ENCODE measurements at places on chromosomes 7 and 10. TPM values are rescaled to one million over a fixed set of nuclear protein-coding genes. Genes with fewer than 3 reads are reported as not detected.
A peak's percentile ranks its signal among the peaks of the same experiment; 100 is the strongest.

GRCh38 chr7:85805249-85805648 is 618.4 kb upstream of the SEMA3D start:
- DNase-seq, result no peak

GRCh38 chr10:90859321-90859751 is 1.5 kb upstream of the HTR7 start:
- DNase-seq, result no peak

DNA sequence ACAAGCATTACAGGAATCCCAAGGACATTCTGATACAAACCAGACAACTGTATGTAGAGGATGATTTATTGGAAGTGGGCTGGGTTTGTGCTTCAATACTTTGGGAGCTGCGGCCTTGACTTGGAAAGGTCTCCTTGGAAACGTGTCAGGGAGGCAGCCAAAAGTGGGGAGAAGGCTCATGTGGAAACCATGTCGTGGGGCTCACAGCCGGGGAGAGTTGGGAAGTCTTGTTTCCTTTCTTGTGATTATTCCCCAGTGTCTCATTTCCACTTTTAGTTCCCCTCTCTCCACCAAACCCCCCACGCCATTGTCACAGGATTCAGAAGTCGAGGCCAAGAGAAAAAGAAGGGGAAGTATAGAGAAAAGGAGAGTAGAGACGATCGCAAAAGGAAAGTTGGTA is 53.9 kb upstream of the SFMBT2 start:
- no peak for DNase-seq

DNA sequence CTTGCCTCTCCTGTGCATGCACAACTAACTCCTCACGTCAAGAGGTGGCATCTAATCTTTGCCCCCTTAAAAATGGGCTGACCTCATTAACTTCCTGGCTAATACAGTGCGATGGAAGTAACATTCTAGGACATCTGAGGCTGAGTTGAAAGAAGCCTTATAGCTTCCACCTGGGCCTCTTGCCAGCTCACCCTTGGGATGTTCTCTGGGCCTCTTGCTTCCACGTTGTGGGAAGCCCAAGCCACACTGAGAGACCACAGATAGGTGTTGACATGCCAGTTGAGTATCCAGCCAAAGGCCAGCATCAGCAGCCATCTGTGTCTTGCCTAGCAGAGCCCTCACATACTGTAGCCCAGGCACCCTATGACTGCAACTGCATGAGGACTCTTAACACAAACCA is 60.8 kb upstream of the GDF10 start:
- DNase-seq, result no peak

GRCh38 chr10:107671960-107672359 is 507.5 kb upstream of the SORCS1 start:
- DNase-seq, result no peak

DNA sequence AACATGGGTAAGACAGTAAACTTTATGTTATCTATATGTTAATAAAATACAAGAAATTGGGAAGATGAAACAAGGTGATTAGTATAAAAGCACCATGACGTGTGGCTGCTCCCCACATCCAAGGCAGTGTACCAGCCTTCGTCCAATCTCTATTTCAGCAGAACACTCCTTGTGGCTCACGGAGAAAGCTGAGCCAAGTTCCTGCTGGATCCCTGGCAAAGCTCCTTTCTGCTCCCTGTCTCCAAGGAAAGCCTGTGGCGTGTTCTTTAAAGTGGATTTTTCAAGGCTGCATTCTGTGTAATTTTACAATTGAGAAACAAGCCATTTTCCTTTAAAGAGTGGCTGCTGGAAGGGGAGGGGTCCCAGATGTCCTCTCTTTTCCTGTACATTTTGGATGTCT is 467.3 kb downstream of the PTPRN2 start:
- no peak for DNase-seq

The LRRC18 gene
- not detected for total RNA-seq

The TMEM140 gene
- total RNA-seq, result 10.0 TPM

DNA sequence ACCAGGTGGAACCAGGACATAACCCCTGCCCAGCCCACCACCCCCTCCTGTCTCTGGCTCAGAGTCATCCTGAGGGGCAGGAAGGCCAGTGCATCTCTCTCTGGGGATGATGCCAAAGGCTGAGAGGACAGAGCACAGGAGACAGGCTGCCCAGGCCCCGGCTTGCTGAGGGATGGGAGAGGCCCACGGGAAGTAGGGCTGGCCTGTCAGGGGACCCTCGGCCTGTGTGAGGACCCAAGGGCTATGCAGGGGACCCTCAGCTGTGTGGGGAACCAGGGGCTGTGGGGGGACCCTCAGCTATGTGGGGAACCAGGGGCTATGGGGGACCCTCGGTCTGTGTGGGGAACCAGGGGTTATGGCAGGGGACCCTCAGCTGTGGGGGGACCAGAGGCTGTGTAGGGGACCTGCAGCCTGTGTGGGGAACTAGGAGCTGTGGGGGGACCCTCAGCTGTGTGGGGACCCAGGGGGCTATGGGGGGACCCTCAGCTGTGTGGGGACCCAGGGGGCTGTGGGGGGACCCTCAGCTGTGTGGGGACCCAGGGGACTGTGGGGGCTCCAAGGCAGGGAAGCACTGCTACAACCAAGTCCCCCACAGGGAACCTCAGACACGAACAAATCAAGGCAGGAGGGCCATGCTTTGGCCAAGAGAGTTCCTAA is 27.7 kb downstream of the EBF3 start:
- no peak for DNase-seq

The ANXA8L1 gene
- 5.1 TPM for total RNA-seq

The PDE6C gene
- not detected for total RNA-seq

The PHKG1 gene
- total RNA-seq, result 25.3 TPM

- DNase-seq, result no peak
These were observed 238.5 kb upstream of the MAGI2 start for GRCh38 chr7:79692015-79692414.

GRCh38 chr10:12208460-12208859 is 12.5 kb downstream of the CDC123 start:
- no peak for DNase-seq

The PRRT4 gene
- total RNA-seq, result 1.8 TPM

DNA sequence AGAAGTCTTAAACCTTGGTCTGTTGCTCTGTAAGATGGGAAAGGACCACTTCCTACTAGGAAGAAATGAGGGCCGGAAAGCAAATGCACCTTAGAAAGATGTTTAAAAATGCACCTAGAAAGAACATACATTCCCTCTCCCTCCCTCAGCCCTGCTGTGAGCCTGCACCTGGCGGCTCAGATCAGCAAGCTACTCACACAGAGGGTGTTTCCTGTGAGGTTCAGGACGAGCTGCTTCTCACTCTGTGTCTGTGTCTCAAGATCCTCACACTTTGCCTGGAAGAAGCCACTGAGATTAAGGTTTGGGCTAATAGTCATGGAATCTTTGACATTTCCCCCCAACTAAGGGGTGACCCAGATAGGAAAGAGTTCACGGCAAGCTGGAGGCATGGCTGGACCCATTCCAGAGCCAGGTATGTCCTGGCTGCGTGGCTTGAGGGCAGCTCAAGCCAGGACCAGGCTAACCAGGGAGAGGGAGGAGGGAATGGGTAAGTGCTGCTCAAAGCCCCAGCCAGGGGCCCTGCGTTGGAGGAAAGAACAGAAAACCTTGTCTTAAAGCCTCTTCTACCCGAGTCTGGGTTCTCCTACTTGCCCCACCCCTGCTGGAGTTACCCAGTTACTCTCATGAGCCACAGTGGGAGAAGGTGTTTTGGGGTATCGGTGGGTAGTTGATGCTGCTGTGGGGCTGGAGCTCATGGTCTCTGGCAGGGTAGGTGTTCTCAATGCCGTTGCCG is 47.5 kb downstream of the PODXL start:
- DNase-seq, result no peak

DNA sequence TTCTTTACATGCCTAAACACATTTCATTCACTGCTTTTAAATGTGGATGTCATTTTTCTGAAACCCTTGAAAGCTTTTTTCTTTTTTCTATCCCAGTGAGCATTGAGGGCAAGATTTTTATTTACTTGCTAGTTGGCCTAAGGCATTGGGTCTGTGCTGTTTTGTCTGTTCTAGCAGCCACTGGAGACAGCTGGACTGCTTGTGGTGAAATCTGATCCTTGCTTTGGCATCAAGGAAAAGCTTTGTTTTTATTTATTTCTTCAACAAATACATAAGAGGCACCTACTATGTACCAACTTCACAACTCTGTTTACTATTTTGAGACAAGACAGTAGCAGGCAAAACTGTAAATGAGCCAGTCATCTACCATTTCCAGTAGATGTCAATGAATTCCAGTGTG is 28.4 kb upstream of the PDLIM1 start:
- no peak for DNase-seq

The ZNF282 gene
- 11.5 TPM for total RNA-seq

- DNase-seq, result no peak
These were observed 107.0 kb upstream of the MGMT start for GRCh38 chr10:129360046-129360445.

GRCh38 chr10:35950701-35951100 is 308.6 kb upstream of the FZD8 start:
- DNase-seq, result no peak

DNA sequence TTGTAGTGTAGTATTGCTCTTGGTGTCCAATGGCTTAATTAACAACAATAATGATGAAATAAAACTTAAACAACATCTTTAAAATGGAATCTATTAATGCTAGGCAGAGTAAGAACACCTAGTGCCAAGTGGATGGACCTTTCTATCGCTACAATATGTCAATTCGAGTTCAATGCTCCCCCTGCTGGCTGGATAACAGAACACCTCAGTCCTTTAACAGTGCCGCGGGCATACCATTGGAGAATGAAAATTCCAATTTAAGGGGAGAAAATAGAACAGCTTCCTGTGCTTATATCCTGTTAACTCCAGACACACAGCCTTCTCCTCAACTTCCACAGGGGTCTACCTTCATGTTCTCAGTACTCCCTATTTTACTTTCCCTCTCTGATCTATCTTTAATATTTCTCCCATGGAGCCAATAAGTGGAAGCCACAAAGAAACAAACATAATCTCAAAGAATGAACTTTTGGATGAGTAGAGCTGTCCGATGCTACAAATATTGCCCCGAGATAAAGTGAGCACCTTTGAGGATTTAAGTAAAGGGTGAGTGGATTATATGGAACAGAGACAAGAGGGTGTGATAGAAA is 41.4 kb downstream of the COL1A2 start:
- DNase-seq, result peak; percentile 62

- DNase-seq, result no peak
These were observed 331.2 kb downstream of the ACTR3B start for GRCh38 chr7:153090764-153091163.

GRCh38 chr10:117412469-117413010 is 37.3 kb upstream of the PDZD8 start:
- DNase-seq, result no peak

The NPC1L1 gene
- 0.09 TPM for total RNA-seq

The DNAJC9 gene
- 11.5 TPM for total RNA-seq

DNA sequence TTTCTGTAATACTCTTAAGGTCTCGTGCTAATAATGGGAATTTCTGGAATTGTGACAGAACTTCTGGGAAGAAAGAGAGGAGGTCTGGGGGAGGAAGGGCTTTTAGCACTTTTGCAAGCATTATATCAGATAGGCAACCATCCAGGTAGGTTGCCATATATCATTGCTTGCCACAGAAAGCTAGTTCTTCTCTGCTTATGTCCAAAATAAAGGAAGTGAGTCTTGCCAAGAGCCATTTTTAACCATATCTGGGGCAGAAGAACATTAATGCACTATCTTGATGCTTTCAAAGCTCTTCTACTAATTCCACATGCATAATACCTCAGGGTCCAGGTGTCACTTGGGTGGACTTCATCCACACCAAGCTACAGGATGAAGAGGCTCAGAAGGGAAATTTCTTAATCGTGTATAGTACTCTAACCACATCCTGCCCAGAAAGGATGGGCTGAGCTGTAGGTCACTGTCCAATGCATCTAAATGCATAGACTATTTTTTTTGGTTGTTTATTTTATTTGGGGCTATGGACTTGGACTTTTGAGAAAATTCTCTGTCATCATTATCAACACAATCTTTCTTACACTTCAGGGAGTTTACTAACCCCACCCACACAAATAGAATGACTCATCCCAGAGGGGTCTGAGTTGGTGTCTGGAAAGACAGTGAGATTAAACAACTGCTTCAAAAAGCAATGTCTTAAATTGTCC is 68.9 kb upstream of the ADO start:
- DNase-seq, result no peak

The CALML3 gene
- not detected for total RNA-seq

DNA sequence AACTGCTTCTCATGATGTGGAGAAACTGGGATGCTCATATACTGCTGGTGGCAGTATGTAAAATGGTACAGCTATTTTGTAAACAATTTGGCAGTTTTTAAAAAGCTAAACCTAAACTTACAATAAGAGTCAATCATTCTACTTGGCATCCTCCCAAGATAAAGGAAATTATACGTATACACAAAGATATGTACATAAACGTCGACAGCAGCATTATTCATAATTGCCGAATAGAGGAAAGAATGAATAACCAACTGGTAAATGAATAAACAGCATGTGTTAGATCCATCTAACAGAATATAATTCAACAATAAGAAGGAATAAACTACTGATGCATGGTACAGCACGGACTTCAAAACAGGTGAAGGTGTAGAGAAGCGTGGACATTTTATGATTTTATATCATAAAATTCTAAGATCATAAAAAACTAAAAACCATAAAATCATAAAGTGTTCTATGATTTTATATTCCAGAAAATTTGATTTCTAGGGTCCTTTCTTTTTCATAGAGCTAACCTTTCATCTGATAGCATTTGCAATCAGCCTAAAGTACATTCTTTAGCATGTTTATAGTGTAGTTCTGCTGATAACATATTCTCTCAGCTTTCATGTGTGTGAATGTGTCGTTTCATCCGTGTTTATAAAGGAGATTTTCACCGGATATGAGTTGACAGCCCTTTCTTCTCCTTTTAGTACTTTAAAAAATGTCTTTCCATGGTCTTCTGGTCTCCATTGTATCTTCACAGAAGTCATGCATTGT is 261.5 kb downstream of the DIP2C start:
- no peak for DNase-seq

DNA sequence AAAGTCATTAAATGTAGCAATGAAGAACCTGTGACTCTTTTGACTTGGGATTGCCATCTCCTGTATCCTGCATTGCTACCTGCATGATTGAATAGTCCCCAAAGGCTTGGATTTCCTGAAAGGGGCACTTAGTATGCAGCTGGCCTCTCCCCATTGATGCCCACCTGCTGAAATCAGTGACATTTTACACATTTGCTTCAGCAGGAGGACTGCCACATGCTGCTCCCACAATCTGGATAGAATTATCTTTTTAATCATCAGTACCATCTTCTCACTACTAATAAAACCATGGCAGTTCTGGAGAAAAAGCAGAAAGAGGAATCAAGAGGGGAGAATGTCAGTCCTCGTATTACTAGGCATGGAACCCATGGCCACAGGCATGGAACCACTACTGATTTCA is 67.8 kb downstream of the SLC13A1 start:
- DNase-seq, result no peak

GRCh38 chr7:121016966-121017365 is 28.5 kb downstream of the CPED1 start:
- no peak for DNase-seq

GRCh38 chr10:93175490-93175889 is 101.8 kb downstream of the CYP26A1 start:
- no peak for DNase-seq

DNA sequence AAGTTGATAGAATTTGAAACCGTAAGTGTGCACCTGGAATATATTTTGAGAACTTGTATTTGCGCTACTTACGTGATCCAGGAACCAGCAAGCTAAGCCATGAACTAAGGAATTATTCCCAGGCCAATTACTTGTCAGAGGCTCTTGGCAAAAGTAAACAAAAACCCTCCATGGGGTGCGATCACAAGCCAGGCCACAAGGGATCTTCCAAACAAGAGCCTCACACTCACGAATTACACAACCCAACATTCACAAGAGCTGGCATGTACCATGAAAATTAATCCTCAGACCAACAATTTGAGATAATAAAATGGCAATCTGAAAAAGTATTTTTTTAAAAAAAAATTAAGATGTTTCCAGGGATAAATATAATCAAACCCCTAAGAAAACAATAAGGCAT is 467.0 kb upstream of the AKR1E2 start:
- no peak for DNase-seq

All from left cardiac atrium (tissue), 4 donors.